Activated T-helper 1 cell treated with Interleukin-2 at 50 U/mL for 16 hours (primary cell): ENCODE measurements at places on chromosomes 4 and X.

- no peak for DNase-seq
Observed at GRCh38 chr4:88226143-88226542, 58.2 kb downstream of the PPM1K start.

DNA sequence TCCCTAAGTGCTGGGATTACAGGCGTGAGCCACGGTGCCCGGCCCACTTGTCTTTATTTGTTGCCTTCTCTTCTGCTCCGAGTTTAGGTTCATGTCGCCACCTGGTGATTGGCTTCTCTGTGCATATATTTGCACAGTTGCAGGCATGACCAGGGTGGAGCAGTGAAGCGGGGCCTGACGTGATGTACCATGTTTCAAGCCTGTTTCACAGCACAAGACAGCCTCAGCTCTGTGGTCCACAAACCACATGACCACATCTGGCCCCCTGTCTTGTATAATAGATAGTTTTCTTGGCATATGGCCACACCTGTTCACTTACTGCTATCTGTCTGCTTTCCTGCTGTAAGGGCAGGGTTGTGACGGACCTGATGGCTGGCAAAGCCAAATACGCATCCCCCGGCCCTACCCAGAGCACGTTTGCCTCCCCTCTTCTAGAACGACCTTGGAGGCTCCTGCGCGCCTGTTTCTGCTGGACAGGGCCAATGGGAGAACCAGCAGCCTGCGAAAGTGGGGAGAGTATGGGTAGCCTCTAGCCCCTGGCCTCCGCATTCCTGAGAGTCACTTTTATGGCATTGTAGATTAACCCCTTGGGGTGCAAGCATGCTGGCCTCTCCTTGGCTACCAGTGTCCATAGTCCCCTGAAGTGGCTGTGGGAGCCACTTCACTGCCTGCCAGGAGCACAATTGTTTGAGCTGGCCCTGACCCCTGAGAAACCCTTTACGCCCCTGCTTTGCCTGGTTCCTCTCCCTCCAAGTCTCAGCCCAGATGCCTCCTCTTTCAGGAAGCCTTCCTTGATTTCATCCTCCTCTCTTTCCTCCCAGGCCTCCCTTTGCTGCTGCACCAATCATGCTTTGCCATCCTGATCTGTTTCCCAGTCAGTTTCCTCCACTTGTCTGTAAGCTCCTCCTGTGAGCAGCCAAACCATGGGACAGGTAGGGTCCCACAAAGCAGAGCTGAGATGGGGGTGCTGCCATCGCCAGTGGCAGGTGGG is 6.0 kb upstream of the SH3TC1 start:
- DNase-seq, result no peak

DNA sequence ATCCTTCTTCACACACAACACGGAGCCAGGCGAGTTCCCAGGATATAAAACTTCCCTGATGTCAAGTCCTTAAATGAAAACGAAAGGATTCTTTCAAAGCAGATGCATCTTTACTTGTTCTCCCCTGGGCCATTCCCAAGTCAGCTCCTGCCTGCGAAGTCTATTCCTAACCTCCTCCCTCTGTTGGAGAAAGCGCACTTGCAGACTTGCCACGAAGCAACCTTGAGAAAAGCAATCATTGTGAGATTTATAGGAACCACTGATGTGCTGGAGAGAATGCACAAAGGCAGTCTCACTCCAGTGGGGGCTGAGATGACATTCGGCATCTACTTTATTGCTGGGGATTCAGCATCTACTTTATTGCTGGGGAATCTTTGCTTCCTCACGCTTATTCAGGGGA is 155.7 kb downstream of the NSUN7 start:
- DNase-seq, result no peak

DNA sequence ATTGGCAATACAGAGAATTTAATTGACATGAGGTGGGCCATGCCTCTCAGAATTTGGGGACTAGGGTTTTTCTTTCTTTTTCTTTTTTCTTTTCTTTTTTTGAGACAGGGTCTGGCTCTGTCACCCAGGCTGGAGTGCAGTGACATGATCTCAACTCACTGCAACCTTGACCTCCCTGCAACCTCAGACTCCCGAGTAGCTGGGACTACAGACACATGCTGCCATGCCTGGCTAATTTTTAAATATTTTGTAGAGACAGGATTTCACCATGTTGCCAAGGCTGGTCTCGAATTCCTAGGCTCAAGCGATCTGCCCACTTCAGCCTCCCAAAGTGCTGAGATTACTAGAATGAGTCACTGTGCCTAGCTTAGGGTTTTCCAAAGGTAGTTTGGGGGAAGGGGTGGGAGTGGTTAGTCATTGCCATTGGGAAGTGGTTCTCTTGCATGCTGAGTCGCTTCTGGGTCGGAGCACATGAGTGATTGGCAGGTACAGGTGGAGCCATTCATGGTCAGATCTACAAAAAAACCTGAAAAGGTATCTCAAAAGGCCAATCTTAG is 54.5 kb downstream of the MID2 start:
- no peak for DNase-seq

DNA sequence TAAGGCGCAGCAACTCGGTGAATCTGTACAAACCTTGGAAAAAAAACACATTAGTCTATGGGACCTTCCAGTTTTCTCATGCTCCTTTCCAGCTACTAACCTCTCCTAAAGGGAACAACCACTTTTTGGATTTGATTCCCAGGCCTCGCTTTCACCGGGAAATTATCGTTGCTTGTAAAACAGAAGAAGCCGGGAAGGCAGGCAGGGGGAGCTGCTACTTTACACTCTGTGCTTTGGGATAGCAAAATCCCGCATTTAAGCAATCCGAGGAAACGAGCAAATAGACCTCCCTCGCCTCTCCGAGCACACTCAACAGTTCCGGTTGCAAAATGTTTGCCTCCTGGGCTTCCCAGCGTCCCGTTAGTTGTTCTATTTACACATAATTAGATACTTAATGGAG is 1.2 kb downstream of the CD38 start:
- DNase-seq, result no peak

GRCh38 chr4:99022566-99022965 is 27.0 kb downstream of the METAP1 start:
- no peak for DNase-seq

GRCh38 chrX:10755439-10756334 is 135.3 kb upstream of the MID1 start:
- no peak for DNase-seq

- DNase-seq, result no peak
Observed at GRCh38 chrX:70834589-70834988, 73.9 kb downstream of the TEX11 start.

DNA sequence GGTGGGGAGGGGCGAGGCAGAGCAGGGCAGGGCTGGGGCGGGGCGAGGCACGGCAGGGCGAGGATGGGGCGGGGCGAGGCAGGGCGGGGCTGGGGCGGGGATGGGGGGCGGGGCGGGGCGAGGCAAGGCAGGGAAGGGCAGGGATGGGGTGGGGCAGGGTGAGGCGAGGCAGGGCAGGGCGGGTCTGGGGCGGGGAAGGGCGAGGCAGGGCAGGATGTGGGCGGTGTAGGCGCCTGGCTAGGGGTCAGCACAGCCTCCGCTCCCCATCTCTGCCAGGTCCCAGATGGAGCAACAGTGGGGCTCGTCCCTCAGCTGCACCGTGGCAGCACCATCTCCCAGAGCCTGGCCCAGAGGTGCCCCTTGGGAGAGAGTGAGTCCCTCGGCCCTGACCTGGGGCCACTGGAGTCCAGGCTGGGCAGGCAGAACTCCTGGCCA is 4.2 kb upstream of the SRPK3 start:
- no peak for DNase-seq

DNA sequence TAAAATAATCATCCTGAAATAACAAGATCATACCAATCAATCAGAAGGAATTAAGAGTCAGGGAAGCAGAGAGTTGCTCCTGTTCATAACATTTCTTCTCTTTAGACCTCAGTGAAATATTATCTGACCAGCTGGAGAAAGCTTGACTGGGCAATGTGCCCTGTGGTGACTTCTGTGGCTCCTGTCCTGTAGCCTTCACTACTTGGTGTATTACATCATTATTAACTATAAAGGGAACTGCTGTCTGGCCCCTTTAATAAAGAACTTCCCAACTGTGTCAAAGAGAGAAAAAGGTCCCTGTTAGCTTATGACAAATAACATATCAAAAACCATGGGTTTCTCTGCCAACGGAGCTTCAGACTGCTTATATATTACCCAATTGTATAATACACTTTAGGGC is 18.0 kb downstream of the OPHN1 start:
- DNase-seq, result no peak

GRCh38 chrX:19731307-19731820 is 156.0 kb downstream of the SH3KBP1 start:
- DNase-seq, result no peak

GRCh38 chr4:164807611-164808010 is 53.7 kb downstream of the SMIM31 start:
- no peak for DNase-seq

GRCh38 chr4:161393602-161394001 is 770.2 kb downstream of the FSTL5 start:
- DNase-seq, result no peak

GRCh38 chrX:118225711-118226428 is 109.3 kb upstream of the KLHL13 start:
- DNase-seq, result no peak

DNA sequence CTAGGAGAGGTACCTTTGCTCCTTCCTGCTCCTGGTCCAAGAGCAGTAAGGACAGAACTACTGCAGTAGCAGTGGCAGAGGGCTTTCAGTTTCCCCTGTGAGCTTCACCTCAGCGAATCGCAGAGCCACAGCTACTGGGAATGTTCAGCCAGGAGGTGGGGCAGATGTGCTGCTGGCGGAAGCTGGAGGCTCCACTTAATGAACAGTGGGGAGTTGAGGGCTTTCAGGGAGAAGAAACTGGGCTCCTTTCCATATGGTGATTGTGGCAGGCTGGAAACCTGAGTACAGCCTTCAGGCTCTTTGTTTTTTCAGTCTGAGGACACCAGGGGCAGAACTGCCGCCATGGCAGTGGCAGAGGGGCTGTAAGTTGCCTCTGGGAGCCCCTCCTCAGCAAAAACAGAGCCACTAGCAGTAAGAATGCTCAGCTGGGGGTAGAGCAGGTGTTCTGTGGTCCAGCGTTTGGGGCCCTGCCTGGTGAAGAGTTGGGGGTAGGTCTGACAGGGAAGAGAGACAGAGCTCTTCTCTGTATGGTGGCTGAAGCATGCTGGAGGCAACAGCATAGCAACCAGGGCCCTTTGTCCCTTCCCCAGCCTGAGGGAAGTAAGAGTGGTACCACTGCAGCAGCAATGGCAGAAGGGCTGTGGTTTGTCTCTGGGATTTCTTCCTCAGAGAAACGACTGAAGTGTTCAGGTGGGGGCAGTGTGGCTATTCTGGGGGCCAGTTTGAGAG is 106.0 kb upstream of the GRXCR1 start:
- DNase-seq, result no peak

GRCh38 chrX:68912113-68912512 is 83.3 kb downstream of the EFNB1 start:
- DNase-seq, result no peak

DNA sequence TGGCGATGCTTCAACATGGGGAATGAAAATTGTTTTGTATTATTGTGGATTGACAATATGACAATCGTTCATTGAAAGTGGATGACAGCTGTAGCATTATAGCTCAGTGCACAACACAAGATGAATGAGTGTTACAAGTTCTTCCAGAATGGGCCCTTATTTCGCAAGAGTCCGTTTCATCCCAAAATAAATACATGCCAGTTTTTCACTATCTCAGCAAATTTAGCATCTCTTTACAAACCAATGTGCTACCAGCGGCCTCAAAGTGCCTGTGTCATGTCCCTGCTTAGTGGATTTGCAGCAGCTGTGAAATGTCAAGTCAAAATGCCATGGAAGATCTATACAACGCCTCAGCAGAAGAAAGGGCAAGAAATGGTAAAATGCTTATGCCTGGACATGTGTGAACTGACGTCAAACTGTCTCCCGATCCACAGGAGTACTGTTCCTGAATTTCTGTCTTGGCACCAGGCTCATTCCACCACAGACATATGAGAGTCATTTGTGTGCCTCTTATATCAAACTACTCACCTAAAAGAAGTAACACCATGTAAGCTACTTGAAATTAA is 109.6 kb downstream of the MAML3 start:
- no peak for DNase-seq

DNA sequence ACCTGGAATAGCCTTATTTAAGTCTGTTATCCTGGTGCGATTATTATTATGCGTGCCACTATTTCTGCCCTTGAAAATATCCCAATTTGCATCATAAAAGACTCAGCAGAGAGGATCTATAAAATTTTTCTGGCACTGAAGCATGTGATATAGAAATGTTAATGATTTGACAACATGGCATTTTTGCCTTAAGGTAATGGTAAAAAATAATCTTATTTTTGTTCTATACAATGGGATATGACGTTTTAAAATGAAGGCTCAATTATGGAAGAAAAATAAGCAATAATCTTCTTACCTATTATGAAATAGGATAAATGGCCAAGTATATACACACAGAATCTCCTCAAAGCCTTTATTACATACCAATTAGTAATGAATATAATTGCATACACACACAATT is 113.5 kb downstream of the PDGFC start:
- DNase-seq, result no peak

- no peak for DNase-seq
Observed at GRCh38 chrX:119870626-119871131, 854 bp downstream of the RNF113A start.

GRCh38 chr4:109947457-109947856 is 34.8 kb downstream of the EGF start:
- no peak for DNase-seq

GRCh38 chr4:99687120-99687519 is 29.5 kb upstream of the C4orf54 start:
- no peak for DNase-seq

GRCh38 chr4:108696160-108696559 is 45.8 kb downstream of the OSTC start:
- no peak for DNase-seq

DNA sequence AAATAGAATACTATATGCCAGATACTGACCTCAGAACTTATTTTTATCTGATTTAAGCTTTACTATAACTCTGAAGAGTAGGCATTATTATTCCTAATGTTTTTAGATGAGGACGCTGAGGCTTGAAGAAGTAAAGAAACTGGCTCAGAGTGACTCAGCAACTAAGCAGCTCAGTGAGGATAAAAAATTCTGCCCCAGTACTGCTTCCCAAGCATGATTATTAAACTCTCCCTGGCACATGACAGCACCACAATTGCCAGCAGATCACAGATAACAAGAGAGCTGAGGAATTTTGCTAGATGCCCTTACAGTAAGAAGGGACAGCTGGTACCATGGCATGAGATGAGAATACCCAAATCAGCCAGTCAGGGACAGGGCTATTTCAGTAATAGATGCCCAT is 219.4 kb downstream of the NKX6-1 start:
- no peak for DNase-seq

GRCh38 chr4:113689394-113689793 is 72.1 kb downstream of the CAMK2D start:
- no peak for DNase-seq

DNA sequence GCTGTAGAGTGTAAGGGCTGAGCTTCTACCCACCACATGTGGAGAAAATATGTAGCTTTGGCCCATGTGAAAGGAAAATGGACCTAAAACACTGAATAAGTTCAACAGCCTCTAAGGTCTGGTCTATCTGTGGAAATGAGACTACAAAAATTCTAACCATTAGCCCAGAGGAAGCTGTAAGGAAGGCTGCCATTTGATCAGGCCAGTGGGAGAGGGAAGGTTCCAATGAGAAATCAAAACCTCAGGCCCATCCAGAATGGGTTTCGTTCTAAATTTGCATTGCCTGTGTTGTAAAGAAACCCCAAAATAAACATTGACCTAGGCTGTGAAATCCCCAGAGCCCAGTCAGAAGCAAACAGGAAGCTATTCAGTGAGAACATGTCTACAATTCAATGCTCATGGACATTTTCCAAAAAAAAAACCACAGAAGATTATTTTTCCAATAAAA is 320.4 kb upstream of the SLC7A11 start:
- DNase-seq, result no peak

GRCh38 chrX:55135171-55135570 is 46.4 kb downstream of the PAGE2 start:
- peak; percentile 3 for DNase-seq
